Activated T-cell treated with anti-CD3 and anti-CD28 coated beads, Interleukin-2, amount 50 U/mL, for 72 hours (primary cell): ENCODE measurements at places on chromosomes 16 and 17. TPM values are rescaled to one million over a fixed set of nuclear protein-coding genes. Genes with fewer than 3 reads are reported as not detected.

- DNase-seq, result no peak
These were observed 63.9 kb downstream of the NUP88 start for GRCh38 chr17:5355421-5356129.

DNA sequence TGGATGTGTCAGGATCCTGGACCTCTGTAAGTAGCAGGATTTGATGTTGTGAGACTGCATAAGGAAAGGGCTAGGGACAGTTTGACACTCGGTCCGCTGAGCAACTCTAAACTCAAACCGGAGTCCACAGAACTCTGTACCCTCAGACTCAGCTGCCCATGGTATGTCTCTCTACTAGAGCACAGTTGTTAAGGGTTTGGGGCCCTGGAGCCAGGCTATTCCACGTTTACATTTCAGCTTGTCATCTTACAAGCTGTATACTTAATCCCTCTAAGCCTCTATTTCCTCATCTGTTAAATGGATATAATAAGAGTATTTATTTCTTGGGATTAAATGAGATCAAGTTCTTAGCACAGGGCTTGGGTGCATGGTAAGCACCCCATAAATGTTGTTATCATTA is 27.9 kb downstream of the HOXB1 start:
- no peak for DNase-seq

The GOSR1 gene
- 66.1 TPM for total RNA-seq

GRCh38 chr16:53131050-53131362 is 76.2 kb downstream of the CHD9 start:
- no peak for DNase-seq

- no peak for DNase-seq
These were observed 188.0 kb downstream of the HAPSTR1 start for GRCh38 chr16:9279291-9280068.

GRCh38 chr17:21223086-21223485 is 9.1 kb upstream of the TMEM11 start:
- DNase-seq, result no peak

- no peak for DNase-seq
These were observed 178.6 kb downstream of the WWOX start for GRCh38 chr16:78278056-78278450.
